ENCODE measurements at places on chromosomes 6 and 20.

DNA sequence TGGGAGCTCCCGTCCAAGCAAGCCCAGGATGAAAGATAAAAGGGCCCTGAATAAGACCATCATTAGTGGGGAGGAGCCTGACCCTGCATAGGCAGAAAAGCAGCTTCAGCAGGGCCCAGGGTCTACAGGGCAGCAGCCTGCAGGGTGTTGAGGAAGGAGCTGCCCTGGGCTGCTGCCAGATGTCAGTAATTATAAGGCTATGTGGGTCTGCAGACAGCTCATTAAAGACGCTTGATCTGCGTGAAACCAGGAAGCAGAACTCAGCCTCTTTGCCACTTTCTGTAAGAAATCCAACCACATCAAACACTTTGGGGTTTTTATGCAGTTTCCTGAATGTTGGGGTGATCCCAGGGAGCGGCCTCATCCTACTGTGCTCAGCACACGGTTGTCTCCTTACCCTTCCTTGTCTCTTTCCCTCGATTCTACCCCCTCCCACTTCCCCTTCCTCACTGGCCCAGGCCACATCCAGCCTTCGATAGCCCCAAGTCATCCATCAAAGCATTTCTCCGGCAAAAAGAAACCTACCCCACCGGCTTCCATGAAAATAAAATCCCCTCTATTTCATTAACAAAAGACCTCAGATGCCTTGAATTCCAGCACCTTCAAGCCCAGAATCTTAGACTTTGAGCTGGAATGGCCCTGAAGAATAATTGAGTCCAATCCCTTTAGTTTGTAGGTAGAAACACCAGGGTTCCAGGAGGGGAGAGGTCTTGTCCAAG, 1.0 kb upstream of the TGM6 start:
- DNase-seq, result no peak

GRCh38 chr6:35055891-35056290, 85.2 kb downstream of the TCP11 start:
- DNase-seq, result no peak

DNA sequence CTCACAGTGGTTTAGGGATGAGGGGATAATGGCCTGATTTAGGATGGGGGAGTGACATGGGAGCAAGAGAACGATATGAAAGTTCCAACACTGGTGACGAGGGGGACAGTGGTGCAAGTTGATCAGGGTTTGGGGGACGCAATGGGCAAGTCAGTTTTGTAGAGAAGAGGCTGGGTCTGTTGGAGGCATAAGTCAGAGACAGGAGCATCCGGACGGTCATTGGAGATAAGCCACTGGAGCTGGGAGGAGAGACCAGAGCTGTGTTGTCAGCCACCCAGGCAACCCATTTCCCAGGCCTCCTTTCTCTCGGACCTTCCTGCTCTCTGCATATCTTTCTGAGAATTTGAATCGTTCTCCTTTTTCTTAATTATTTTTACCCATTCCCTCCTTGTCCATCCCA, 9.5 kb downstream of the DNPH1 start:
- DNase-seq, result no peak

DNA sequence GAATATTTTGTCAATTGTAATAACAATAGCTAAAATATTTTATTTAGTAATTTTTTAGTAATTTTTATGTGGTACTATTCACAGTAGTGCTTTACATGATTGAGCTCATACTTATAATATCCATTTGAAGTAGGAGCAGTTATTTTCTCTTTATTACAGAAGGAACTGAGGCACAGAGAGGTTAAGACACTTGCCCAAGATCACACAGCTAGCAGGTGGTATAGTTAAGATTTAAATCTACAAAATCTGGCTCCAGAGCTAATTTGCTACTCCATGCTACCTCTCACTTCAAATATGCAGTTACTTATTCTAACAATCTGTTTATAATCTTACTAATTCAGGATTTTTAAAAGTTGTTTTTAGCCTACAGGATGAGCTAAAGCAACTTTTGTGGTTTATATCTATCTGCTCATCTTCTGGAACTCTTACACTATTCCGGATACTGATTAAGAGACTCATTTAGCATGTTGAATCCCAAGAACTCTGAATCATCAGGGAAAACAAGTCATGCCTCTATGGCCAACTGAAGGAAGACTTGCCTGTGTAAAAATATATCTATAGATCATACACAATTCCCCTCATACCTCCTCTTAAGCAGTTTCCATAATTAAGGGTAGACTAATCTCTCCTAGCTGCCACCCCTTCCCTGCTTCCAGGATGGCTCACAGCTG, 324.2 kb downstream of the UBE3D start:
- no peak for DNase-seq

GRCh38 chr6:139852488-139853140, 478.2 kb upstream of the CITED2 start:
- no peak for DNase-seq

DNA sequence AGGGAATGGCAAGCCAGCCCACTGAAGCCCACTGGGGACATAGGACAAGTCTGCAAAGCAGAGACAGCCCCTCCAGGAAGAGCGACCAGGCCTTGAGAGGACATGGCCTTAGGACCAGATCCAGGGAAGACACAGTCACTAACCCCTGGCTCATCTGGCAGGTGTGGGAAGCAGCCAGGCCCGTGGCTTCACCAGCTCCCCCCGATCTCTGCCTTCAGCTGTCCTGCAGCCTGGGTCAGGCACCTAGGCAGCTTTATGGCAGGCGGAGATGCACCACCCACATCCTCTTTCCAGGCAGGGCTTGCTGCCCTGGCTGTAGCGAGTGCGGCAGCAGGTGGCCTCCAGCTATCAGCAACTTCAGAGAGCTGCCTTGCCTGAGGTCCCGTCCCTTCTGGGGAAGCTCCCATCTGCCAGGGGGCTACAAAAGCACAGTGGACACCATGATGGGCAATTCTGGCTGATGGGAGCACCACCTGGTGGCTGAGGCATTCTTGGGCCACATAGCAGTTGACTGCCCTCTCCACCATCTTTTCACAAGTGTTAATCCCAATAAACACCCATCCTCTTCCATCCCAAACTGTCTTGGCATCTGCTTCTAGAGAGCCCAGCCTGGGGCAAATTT, 85.8 kb downstream of the DZANK1 start:
- DNase-seq, result no peak

- no peak for DNase-seq
These were observed 1.6 kb downstream of the REM1 start for GRCh38 chr20:31476643-31477215.

- DNase-seq, result no peak
These were observed 178.6 kb upstream of the RAB32 start for GRCh38 chr6:146364816-146365594.

DNA sequence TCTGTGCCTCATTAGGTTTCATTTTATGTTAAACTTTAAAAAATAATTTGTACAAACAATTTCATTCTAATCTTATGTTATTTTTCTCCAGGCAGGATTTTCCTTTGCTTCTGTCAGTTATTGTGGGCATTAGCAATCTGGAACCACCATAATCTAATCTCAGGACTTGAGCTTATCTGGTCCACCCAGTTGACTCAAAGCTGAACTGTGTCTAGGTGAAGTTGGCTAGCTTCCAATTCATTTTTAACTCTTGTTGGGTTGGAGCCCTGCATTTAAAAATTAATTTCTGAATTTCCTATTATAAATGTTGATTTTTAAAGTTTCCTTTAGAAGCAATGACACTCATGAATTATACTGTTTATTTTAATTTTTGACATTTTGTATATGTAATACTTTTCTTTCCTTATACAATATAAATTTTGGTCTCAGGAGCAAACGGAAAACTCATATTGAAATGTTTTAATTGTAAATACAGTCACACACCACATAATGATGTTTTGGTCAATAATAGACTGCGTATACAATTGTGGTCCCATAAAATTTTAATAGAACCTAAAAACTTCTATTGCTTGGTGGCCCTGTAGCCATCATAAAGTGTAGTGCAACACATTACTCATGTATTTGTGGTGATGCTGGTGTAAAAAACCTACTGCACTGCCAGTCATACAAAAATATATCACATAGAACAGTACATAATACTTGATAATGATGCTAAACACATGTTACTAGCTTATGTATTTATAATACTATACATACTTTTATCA, 121.3 kb downstream of the CLVS2 start:
- DNase-seq, result no peak

DNA sequence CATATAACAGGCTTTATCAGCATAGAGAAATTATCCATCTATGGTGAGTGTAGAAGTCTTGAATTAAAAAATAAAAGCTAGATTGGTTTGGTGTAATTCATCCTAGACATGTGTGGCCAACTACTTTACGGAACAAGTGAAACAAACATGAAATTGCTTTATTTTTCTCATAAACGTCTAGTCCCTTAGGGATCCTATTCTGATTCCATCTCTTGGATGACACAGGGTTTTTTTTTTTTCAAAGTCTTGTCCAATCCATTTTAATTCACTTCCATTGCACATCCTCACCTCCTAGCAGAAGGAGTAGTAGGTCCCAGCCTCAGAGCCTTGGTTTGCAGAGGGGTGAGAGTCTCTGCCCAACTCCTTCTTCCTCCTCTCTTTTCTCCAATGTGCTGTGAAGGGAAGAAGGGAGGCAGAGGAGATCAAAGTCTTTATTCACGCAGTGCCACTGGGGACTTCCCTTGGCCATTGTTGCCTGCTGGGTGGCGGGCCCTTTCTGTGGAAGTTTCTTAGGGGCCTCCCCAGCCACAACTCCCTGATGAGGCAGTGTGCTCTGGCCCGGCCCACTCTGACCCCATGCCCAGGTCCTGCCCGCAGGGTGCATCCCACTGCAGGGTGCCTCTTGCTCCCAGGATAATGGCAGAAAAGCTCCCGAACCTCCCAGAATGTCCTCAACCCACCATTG, 104.4 kb upstream of the SNX9 start:
- no peak for DNase-seq
